ENCODE measurements at places on chromosomes 4 and X.

DNA sequence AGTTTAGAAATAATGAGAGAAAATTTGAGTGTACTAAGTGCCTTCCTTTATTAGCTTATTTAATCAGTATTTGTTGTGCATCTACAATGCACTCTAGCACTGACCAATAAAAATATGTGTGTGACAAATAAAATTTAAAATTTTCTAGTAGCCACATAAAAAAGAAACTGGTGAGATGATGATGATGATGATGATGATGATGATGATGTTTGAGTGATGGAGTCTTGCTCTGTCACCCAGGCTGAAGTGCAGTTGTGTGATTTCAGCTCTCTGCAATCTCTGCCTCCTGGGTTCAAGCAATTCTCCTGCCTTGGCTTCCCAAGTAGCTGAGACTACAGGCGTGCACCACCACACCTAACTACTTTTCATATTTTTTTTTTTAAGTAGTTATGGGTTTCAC, 110.2 kb downstream of the RNF150 start:
- DNase-seq = no peak

DNA sequence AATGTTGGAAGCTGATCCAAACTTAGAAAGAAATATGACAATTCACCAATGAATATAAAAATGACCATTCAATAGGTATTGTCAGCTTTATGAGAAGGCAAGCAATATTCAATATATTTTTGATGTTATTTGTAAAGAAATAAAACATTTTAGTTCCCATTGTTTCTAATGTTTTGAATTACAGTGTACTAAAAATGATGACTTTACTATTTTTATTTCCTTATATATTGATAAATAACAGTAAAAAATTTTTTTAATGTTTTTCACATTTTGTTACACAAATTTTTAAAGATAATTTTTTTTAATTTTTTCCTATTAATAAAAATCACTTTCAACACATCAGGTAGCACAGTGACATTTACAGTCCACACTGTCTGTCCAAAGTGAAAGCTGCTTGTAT, 565.5 kb upstream of the FAM241A start:
- no peak for DNase-seq

- DNase-seq = no peak
Measured at GRCh38 chr4:125434136-125434535, 119.4 kb downstream of the FAT4 start.

DNA sequence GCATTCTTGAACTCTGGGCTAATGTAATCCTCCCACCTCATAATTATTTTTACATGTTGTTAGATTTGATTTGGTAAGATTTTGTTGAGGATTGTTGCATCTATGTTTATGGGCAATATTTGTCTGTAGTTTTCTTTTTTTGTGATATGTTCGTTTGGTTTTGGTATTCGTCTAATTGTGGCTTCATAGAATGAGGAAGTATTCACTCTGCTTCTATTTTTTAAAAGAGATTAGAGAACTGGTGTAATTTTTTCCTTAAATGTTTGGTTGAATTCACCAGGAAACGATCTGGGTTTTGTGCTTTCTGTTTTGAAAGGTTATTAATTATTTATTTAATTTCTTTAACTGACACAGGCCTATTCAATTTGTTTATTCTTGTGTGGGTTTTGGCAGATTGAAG, 161.2 kb upstream of the NUDT6 start:
- DNase-seq = no peak

- no peak for DNase-seq
Measured at GRCh38 chrX:117838581-117839331, 277.9 kb downstream of the KLHL13 start.

DNA sequence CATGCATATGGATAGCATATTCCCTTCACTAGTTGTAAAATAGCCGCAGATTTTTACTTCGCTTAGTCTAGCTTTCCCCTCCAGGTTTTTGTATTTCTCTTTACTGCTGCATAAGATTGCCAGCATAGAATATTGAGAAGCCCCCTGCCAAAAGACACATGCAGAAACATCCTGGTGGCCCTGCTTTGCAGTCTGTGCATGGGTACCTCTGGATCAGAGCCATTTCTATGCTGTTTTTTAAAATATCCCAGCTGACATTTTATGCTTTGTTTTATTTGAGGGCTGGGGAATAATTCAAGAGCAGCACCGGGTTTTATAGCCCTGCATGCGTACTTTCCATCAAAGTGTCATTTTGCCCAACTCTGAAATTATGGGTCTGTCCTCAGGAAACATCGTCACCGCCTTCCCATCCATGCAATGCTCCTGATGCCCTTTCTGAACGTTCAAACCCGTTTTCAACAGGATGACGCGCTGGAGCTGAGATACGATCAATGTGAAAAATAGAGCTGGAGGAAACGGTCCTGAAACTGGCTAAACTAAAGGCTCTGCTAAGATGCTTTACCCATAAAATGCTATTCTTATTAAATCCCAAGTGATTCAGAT, 314.3 kb downstream of the EVC2 start:
- no peak for DNase-seq

DNA sequence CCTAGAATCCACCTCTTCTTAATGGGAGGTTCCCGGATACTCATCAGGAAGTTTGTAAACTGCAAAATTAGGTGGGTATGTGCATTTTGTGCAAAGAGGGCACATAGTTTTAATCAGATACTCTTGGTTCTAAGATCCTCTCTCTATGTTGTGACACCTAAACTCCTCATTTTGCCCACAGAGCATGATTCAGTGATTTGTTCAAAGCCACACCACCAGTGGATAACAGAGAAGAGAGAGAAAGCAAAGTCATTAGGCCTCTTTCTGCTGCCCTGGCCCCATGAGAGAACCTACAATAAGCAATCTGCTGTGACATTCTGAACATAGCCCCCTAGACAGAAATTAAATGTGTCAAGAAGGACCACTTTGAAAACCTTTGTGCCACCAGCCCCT, 72.3 kb upstream of the STIM2 start:
- DNase-seq = no peak

DNA sequence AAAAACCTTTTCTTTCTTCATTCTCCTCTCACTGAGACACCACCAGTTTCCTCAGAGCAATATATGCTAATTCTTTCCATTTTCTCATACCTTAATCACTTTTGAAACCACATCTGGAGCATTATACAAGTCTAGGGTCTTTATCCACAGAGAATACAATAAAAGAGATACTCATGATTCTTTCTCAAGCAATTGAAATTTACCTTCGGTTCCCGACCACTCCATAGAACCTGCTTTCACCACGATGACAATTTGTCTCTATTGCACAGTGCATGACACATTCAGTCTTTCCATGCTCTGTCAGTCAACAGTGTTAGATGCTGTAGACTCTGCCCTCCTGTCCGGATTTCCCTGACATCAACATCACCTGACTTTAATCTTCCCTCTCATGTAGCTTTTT, 409.3 kb upstream of the NWD2 start:
- no peak for DNase-seq

- DNase-seq = no peak
Measured at GRCh38 chrX:148649145-148649795, 148.9 kb downstream of the AFF2 start.

- no peak for DNase-seq
Measured at GRCh38 chrX:7247346-7247745, 99.4 kb upstream of the PUDP start.

DNA sequence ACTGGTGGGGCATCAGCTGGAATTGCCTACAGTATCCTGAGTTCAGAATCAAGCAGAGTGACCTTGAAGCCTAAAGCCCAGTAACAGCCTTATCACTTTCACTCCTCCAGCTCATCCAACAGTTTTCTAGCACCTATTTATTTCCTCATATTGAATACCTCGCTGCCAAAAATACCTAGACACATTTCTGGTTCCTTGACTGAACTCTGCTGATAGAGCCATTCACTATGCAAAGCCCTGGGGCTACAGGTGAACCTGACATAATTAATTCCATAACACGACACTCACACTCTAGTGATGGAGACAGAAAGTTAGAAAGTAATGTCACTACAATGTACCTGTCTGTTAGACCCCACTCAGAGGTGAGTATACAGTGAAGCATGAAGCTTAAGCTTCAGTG, 149.0 kb upstream of the STX18 start:
- DNase-seq = no peak

- DNase-seq = no peak
Measured at GRCh38 chr4:156832886-156833285, 138.7 kb downstream of the PDGFC start.

GRCh38 chr4:113784497-113785250, 23.1 kb upstream of the CAMK2D start:
- DNase-seq = no peak

Data from glutamatergic neuron (in vitro differentiated cells).